ENCODE measurements at places on chromosomes 4 and X.

DNA sequence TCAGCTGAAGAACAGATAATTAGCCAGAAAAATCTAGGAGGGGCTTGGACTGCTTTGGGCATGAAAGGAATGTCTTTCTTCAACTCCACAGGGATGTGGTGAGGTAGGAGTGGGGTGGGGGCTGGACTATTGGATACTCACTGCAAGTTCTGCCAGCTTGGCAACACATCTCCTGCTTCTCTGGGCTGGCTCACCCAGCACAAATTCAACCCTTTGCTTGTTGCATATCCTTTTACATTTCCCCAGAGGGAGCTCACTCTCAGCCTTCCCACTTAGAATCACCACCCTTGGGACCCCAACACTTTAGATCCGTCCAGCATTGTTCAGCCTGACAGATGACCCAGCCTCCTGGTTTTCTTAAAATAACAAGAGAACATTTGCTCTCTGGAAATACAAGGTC lies 120.6 kb downstream of the KDR start:
- DNase-seq = no peak

- no peak for DNase-seq
These were observed 31.9 kb upstream of the FAM9C start for GRCh38 chrX:13076176-13076961.

GRCh38 chr4:110869862-110870572 lies 247.1 kb upstream of the PITX2 start:
- DNase-seq = no peak

DNA sequence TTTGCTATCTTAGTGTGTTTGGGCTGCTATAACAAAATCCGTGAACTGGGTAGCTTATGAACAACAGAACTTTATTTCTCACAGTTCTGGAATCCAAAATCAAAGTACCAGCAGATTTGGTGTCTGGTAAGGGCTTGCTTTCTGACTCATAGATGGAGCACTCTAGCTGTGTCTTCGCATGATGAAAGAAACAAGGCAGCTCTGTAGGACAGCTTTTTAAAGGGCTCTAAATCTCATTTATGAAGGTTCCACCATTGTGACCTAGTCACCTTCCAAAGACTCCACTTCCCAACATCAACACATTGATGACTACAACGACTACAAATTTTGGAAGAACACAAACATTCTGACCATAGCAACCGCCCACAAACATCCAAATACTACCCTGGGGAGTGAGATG lies 158.6 kb upstream of the LCORL start:
- no peak for DNase-seq

DNA sequence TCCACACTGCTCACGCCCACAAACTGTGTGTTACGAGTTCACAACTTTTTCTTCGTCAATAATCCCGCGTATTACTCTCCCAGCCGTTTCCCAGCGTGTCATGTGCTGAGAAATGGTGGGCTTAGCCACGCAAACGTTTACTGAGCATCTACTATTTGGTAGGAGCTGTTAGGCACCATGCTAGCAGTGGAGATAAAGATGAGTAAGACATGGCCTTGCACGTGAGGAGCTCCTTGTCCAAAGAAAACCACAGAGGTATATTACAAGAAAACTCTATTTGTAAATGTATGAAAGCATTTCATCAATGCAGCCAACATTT lies 821 bp upstream of the TMEM128 start:
- DNase-seq = no peak

DNA sequence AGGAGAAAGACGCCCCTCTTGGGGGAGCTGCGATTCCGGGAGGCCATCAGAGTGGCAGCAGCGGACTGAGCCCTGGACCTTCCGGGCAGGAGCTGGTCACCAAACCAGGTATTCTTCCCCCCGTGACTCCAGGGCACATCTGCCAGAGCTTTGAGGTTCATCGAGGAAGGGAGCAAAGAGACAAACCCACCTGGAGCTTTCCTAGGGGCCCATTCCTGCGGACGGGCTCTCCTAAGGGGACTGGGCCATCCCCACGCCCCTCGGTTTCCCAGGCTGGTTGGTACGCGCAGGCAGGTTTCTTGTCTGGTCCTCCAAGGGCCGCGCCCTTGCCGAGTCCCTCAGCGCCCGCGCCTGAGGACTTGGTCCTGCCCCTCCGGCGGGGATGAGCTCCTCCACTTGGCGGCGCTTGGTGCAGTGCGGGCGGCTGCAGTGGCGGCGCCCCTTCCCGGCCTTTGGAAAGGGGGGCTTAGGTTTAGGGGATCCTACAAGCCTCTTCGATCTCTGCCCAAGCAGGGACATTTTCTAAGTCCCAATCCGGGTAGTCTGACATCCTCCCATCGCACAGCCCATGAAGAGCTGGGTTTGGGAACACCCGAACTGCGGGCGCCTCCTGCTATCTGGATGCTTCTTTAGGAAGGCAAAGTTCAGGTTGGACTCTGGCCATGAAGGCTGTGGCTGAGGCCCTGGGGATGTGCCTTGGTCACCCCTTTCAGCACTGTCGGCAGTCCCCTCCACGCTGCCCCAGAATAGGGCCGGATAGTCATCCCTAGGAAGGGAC lies 538 bp downstream of the STBD1 start:
- DNase-seq = peak; percentile 79

Measured in ecto neural progenitor cell (in vitro differentiated cells).